RCC 7860 (cell line): ENCODE measurements at places on chromosomes 2 and 18.
A peak's percentile ranks its signal among the peaks of the same experiment; 100 is the strongest.

- DNase-seq: no peak
Measured at GRCh38 chr18:35474884-35475283, 22.9 kb downstream of the INO80C start.

DNA sequence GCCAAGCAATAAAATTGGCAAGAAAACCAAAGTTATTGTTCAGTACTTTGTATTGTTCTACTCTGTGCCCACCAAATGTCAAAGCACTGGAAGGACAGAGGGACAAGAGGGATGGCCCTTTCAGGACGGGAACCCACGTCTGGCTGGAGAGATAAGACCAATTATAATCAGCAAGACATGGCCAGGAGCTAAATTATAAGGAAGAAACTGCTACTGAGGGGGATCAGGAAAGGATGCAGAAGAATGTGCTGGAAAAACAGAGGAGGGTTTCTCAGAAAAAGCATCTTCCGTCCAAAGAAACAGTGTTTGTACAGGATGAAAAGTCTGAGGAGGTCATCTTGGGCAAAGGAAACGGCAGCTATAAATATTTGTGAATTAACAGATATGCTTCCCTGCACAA is 46.4 kb upstream of the NARS1 start:
- DNase-seq: no peak

DNA sequence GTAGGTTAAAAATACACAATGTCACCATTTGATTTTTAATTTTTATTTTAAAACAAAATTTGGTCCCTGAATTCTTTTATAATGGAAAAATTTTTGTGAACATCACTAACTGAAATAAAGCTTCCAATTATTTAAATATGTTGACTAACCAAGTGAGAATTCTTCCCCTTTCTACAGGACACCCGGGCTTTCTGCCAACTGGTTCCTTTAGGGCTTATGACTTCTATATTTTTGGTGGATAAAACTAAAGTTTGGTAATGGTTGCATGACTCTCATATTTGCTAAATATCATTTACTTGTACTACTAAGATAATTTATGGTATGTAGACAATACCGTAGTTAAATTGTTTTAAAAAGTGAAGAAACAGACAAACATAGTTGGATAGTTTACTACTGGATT is 291.0 kb upstream of the DOK6 start:
- no peak for DNase-seq

DNA sequence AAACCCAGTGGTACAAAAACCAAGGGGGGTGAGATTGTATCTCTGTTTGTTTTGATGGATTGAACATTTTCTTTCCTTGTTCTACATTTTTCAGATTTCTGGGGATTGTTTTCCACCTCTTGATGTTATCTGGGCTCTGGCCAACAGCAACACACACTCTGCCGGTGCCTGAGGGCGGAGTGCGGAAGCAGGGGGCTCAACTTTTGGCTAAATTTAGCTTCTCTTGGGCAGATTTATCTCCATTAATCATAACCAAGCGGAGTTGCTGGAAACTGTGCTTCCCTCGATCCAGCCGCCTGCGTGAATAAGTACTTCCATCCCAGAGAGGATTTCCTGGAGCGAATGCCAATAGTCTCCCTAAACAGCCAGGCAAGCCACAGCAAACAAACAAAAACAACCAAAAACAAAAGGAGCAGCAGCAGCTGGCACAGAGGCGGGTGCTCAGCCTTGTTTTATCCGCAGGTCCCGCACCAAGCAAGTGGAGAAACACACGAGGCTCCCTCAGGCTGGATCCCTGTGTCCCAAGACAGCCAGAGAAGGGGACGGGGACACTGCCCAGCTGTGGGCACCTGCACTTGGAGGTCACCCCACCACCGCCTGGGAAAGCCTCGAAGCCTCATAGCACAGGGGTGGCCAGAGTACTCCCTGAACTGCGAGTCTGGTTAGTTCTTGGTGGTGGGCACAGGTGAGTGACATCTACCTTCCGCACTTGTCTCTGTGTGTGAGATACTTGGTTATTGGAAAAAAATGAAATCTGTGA is 143.4 kb downstream of the NDUFA10 start:
- no peak for DNase-seq

- DNase-seq: no peak
Measured at GRCh38 chr2:240168546-240169361, 28.3 kb upstream of the OTOS start.

DNA sequence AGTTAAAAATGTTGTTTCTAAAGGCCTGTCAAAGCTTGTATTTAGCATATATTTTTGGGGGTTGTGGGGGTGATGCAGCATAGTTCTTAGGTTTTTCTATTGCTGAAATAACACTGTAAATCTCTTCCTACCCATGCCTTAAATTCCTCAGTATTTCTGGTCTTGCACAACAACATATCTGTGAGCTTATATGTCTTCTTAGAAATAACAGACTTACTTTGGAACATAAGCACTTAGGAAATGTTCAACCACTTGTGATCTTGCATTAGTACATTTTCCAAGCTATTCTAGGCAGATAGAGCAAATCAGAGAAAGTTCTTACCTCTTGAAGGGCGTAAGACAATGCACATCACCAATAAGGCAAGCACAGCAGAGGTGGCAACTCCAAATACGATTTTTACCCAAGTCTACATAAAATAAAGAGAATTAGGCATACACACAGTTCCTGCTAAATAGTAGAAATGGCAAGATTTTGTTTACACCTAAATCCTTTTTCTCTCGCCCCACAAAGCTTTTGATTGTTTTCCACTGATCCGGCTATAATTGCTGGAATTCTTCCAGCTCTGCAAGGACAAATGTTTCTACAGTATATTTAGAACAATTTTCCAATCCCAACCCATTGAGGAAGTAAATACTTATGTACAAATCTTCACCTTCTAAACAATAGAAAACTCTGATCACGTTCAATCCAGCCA is 512 bp downstream of the FAP start:
- no peak for DNase-seq

- no peak for DNase-seq
Measured at GRCh38 chr2:84129018-84129417, 330.1 kb downstream of the SUCLG1 start.

DNA sequence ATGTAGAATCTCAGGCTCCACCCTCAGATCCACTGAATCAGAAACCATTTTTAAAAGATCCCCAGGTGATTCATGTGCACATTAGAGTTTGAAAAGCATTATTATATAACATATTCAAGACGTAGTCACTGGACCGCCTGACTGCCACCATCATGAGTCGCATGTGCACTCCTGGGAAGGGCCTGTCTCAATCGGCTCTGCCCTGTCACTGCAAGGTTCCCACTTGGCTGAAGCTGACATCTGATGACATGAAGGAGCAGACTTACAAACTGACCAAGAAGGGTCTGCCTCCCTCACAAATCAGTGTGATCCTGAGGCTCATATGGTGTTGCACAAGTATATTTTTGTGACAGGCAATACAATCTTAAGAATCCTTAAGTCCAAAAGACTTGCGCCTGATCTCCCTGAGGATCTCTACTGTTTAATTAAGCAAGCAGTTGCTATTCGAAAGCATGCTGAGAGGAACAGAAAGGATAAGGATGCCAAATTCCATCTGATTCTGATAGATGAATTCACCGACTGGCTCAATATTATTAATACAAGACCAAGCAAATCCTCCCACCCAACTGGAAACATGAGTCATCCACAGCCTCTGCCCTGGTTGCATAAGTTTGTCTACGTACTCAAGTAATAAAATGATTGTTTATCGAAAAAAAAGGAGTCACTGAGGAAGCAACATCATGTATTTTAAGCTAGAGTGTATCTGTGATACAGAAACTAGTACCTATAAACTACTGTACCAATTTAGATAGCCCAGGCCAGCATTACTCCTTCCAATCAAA is 26.2 kb downstream of the ATAD2B start:
- DNase-seq: peak; percentile 64

- DNase-seq: peak; percentile 83
Measured at GRCh38 chr2:102082571-102083392, 59.8 kb upstream of the IL1R1 start.

- DNase-seq: no peak
Measured at GRCh38 chr2:238851026-238851425, 3.1 kb downstream of the TWIST2 start.

GRCh38 chr18:9861157-9861556 is 24.6 kb upstream of the TXNDC2 start:
- no peak for DNase-seq

GRCh38 chr2:75241696-75242095 is 42.4 kb upstream of the TACR1 start:
- DNase-seq: no peak

DNA sequence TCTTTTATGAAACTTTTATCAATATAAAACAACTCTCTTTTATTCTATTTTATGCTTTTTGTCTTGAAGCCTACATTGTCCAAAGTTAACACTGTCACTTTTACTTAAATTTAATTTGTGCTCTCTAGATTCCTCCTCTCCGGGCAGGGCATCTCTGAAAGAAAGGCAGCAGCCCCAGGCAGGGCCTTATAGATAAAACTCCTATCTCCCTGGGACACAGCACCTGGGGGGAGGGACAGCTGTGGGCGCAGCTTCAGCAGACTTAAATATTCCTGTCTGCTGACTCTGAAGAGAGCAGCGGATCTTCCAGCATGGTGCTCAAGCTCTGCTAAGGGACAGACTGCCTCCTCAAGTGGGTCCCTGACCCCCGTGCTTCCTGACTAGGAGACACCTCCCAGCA is 447.7 kb upstream of the FANCL start:
- DNase-seq: no peak

DNA sequence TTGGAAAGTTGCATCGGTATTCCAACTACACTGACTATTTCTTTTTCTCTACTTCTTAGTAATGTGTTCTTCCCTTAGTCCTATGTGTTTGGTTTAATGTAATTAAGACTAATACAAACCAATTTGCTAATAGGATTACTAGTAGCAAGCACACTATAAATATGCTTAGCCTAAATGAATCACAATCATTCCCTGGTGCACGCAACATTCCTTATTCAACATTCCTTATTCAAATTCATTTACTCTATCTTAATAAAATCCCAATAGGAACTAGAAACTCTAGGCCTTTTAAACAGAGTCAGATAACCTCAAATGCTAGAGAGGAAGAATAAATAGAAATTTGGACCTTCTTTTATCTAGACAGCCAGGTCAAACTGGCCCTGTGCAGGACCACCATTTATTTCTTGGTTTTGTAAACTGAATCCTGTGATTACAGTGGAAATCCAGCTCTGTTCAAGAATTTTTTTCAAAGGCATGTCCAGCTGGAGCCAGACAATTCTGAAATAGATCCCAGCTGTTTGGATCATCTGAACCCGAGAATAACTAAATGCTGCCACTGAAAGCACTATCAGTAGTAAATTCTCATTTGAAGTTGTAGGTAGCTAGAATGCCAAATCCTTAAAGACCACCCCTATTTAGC is 103.1 kb downstream of the PPP1R1C start:
- DNase-seq: no peak

GRCh38 chr2:226030788-226031646 is 631.5 kb downstream of the NYAP2 start:
- DNase-seq: peak; percentile 17

GRCh38 chr18:66124394-66124793 is 373.6 kb downstream of the CDH7 start:
- no peak for DNase-seq

DNA sequence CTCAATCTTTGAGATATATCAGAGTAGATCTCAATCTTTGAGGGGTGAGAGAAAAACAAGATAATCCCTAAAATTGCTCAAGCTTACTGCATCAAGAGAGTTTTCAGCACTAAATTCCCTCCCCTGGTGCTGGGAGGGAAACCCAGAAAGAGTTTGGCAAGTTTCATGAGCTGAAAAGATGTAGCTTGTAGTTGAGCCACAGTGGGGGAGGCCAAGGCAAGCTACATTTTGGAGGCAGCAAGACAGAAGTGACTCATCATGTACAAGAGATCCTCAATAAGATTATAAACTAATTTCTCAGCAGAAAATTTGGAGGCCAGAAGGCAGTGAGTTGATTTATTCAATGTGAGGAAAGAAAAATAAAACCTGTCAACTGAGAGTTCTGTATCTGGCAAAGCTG is 308.2 kb downstream of the PIEZO2 start:
- no peak for DNase-seq

DNA sequence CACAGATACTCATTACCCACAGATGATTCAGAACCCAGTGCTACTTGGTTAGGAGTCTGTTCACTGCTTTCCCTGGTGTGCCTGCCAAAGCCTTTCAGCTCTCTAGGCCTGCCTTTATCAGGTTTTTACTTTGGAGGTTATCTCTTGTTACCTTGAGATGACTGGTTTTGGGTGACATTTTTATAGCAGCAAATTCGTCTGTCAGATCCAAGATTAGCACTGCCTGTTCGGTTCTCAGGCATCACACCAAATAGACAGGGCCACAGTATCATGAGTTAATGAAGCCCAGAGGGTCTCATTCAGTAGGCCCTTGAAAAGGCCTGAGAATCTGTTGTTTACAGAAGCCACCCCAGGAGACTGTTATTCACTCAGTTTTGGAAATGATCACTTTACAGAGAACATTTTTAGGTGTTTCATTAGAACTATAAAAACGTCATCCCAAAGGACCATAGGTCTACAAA is 121.2 kb downstream of the OSBPL6 start:
- no peak for DNase-seq

- peak; percentile 68 for DNase-seq
Measured at GRCh38 chr2:106160786-106161261, 33.3 kb downstream of the UXS1 start.

GRCh38 chr18:8785261-8785660 is 79.9 kb downstream of the MTCL1 start:
- no peak for DNase-seq

GRCh38 chr2:41199334-41199733 is 747.4 kb upstream of the SLC8A1 start:
- DNase-seq: no peak

DNA sequence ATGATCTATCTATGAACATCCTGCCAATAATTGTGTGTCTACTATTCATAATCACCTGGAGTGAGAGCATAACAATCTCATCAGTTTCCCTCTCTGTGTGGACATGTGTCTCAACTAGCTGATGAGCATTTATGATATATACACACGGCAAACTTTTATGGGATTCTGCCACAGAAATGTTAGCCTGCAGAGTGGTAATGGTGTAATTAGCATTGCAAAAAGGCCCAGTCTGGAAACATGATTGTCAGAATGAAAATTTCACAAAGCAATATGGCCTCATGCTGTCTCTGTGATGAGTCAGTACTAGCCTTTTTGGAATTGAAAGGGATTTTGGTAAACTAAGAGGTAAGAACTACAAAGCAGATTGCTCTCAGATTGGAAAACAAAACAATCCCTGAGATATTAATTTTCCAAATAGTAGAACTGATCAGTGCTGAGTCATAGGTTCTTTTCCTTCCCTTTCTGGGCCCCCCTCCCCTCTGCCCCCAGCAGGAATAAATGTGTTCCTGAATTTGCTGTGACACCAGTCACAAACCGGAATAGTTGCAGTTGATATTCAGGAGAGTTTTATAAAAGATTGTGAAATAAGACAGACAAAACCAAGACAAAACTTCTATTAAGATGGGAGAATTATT is 189.2 kb downstream of the OSR1 start:
- no peak for DNase-seq

GRCh38 chr2:142682528-142682927 is 194.9 kb upstream of the KYNU start:
- DNase-seq: no peak

DNA sequence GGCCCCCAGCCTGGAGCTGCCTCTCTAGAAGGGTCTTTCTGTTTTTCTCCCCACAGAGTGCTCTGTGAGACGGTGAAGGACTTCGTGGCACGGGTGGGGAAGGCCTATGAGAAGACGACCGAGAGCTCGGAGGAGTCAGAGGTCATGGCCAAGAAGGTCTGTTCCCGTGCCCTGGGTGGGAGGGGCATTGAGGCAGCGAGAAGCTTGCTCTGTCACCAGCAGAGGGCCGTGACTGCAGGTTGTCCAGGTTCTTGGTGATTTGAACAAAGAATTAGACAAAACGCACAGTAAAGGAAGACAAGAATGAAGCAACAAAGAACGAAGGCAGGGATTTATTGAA is 93.9 kb downstream of the DGKD start:
- DNase-seq: peak; percentile 7
